M059J (cell line): ENCODE measurements at places on chromosomes 2 and 18. TPM values are rescaled to one million over a fixed set of nuclear protein-coding genes. Genes with fewer than 3 reads are reported as not detected.

- DNase-seq, result no peak
These were observed 134.4 kb downstream of the IKZF2 start for GRCh38 chr2:213016984-213017351.

The ALPP gene
- 0.59 and 1.5 TPM in 2 replicates for total RNA-seq

GRCh38 chr2:112880091-112880531 is 30.9 kb upstream of the IL37 start:
- DNase-seq, result peak; percentile 87

GRCh38 chr2:186241874-186242273 is 244.2 kb upstream of the ZC3H15 start:
- no peak for DNase-seq

DNA sequence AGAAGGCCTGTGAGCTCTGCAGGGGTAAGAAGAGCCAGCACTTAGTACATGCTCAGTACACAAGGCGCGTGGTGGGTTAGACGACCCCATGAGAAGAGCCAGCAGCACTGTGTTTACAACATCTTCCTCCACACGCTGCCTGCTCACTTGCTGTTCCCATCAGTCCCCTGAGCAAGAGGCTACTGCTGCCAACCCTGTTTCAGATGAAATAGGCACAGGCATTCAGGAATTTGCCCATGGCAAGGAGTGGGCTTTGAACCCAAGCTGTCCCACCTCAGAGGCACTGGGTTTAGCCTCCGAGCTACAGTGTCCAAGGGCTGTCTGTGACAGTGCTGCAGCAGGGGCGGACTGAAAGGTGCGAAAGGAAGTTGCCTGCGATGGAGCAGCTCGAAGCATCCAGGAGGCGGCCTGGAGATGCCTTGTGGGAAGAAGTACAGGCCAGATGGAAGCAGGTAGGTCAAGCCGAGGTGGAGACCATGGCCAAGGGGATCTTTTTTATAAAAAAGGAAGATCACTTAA is 121.5 kb upstream of the PXDN start:
- DNase-seq, result no peak

- no peak for DNase-seq
These were observed 76.0 kb upstream of the RBM44 start for GRCh38 chr2:237722616-237723015.

- DNase-seq, result peak; percentile 43
These were observed 45.5 kb downstream of the OSR1 start for GRCh38 chr2:19312949-19313348.

- DNase-seq, result peak; percentile 7
These were observed 512.9 kb upstream of the ACVR2A start for GRCh38 chr2:147331790-147332419.

DNA sequence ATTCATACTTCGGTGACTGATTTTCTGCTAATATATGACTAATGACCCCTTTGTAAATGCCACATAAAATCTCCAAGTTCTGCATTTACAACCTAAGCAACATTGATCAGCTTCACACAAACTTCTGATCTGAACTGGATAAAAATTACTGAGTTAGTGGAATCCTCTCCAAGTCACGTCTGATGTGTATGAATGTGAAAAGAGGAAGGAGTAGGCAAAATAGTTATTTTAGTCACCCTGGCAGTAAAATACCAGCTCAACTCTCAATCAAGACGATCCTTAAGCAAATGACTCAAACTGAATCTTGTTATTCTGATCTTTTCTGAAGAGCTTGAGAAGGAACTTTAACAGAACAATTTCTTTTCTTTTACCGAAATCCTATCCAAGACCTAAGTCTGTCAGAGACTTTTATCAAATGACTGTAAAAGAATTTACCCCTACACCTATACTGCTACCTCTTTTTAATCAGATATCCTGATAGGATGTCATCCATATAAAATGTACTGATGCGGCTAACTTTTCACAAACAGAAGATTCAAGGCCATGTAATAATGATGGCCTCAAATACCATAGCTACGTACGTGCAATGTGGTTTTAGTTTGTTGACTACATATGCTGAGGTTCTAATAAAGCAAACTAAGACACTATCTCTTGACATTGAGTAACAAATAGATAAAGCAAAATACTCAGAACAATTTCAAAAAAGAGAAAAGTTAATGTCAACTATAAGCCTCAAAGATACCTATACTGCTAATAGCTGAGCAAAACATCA is 23.7 kb downstream of the CUL3 start:
- no peak for DNase-seq

The TMEM37 gene
- not detected in 2 replicates for total RNA-seq

DNA sequence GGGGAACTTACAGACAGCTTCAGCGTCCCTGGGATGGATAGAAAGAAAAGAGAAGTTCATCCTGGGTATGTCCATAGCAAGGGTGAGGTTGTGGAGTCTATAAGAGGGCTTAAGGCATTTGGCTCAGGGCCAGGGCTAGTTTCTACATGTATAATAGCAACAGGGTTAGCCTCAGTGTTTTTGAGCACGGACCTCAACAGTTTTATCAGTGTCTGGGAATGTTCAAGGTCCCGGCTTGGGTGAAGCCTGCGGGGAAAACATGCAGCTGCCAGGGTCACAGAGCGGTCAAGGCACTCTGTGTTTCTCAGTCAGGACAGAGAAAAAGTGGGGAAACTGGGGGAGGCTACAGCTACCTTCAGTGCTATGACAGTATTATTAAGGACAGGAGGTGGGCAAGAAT is 427.7 kb upstream of the HS6ST1 start:
- no peak for DNase-seq

DNA sequence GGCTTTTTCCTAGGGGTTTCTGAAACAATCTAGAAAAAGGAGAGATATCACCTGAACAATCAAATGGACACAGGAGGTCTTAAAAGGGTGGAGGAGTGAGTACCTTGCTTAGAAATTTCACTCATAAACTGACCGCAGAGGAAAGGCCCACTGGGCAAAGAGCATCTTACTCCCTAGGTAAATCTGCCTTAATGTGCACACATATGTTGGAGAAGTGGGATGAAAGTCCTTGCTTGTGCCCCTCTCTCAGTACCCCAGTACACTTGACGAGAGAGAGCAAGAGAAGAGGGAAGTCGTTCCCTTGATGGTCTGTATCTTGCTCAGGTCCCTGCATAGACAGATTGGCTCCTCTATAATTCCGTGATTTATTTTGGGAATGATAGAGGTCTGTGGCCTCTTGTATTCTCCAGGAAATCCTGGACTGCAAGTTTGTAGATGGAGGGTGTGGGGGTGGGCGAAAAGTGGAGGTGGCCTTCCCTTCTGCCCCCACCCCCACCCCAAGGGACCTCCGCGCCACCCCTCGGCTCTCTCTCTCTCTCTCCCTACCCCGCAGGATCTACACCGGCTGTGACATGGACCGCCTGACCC is 6.8 kb downstream of the TBR1 start:
- no peak for DNase-seq

The DCC gene
- total RNA-seq, result 0.17 TPM in 1 of 2 replicates, not detected in the other

The UNC80 gene
- total RNA-seq, result not detected in 2 replicates

The SMYD1 gene
- total RNA-seq, result not detected in 2 replicates

The ZC3H6 gene
- total RNA-seq, result 2.0 and 3.5 TPM in 2 replicates

DNA sequence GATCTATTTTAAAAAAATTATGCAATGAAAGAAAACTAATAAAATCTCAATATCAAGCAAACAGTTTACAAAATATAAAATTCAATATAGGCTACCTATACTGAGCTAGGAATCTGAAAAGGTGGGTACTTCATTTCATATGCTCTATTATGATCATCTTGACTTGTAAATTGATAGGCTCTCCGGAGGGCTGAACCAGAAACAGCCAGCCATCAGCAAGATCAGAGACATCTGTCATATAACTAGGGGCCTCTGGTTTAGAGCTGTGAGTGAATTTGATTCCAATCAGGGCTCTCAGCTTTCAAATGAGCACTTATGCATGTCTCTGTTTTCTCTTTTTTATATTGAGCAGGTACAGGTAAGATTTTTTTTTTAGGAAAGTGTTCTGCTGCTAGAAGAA is 114.2 kb downstream of the SPHKAP start:
- DNase-seq, result no peak

DNA sequence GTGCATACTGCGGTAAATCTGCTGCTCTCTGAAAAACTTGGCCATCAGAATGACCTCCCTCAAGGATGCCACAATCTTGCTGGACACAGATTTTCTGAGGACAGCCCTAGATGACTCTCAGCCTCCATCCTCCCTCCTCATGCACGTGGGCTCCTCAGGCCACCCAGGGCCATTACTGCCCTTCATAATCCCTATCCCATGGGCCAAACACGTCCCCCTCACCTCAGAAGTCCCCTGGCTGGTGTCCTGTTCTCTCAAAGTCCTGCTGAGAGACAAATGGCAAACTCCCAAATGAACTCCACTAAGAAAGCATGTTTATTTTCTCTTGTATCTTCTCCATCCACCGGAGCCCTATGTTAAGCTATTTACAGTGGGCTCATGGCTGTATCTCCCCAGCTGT is 125.7 kb downstream of the MRO start:
- no peak for DNase-seq

The C2orf81 gene
- 0.57 and 1.6 TPM in 2 replicates for total RNA-seq

- no peak for DNase-seq
These were observed 69.5 kb upstream of the RGPD4 start for GRCh38 chr2:107757223-107757622.

The CACNB4 gene
- total RNA-seq, result 0.12 TPM in 1 of 2 replicates, not detected in the other

GRCh38 chr2:112173646-112174319 is 35.6 kb downstream of the FBLN7 start:
- no peak for DNase-seq

GRCh38 chr2:235752846-235753245 is 259.0 kb downstream of the AGAP1 start:
- DNase-seq, result no peak

- no peak for DNase-seq
These were observed 365.4 kb upstream of the RGPD4 start for GRCh38 chr2:107461301-107461700.

- no peak for DNase-seq
These were observed 56.5 kb upstream of the RAPH1 start for GRCh38 chr2:203591642-203592041.

DNA sequence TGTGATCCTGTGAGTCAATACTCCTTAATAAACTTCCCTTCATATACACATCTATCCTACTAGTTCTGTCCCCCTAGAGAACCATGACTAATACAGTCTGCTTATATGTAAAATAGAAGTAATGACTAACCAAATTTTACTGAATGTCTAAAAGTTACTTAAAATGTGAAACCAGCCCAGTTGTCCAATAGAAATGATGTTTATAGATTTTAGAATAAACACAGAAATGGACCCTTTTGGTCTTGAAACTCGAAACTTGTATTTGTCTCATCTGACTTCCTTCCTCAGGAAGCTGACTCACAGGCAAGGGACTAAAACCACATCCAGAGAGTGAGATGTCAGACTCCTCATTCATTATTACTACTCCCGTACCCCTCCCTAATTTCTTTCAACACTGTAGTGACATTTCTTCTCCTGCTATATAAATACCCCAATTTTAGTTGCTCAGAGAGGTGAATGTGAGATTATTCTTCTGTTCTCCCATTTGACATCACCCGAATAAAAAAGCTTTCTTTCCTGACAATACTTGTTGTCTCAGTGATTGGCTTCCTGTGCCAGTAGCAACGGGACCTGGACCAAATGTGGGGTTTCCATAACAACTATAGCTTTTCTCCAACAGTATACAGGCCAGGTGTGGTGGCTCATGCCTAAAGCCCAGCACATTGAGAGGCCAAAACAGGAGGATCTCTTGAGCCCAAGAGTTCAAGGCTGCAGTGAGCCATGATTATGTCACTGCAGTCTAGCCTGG is 486.0 kb downstream of the ERBB4 start:
- peak; percentile 93 for DNase-seq

The ARHGAP28 gene
- total RNA-seq, result 0.05 and 0.37 TPM in 2 replicates

- no peak for DNase-seq
These were observed 383.7 kb upstream of the SLC14A2 start for GRCh38 chr18:45231617-45232016.

The CD8A gene
- total RNA-seq, result not detected in 2 replicates

- DNase-seq, result no peak
These were observed 284.5 kb downstream of the GBX2 start for GRCh38 chr2:235883675-235884074.

- no peak for DNase-seq
These were observed 46.2 kb downstream of the SPHKAP start for GRCh38 chr2:228135300-228135699.

GRCh38 chr18:57747809-57748680 is 55.1 kb downstream of the ATP8B1 start:
- no peak for DNase-seq

The AGAP1 gene
- 6.5 and 8.7 TPM in 2 replicates for total RNA-seq

The UGT1A5 gene
- not detected in 2 replicates for total RNA-seq

The LINC00305 gene
- total RNA-seq, result not detected in 2 replicates

DNA sequence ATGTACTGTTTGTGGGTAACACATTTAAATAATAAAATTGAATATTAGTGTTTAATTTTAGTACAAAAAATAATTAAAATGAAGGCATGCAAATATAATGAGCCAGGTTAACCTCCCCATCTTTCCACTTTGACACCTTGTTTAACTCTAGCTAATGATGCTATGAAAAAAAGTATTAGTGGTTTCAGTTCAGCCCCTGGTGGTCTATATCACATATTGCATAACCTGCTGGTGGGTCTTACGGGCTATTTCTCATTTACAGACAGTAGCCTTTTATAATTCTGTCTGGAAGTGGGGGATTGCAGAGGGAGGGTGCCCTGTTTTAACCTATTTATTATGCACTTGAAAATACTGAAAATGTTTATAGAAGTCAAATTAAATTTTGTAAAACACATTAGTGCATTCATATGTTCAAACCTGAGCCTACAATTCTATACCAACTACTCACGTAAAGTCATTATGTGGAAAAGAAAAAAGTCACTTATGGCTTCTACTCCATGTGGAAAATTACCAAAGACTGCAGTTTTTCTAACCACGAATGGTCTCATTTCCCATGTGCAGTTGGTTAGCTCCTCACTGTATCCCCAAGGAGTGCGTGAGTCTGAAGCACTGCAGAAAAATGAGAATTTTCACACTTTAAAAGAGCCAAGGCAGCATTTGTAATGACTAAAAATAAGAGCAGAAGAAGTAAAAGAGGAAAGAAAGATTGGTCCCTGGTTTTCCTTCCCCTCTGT is 381.0 kb downstream of the MTX2 start:
- DNase-seq, result no peak

DNA sequence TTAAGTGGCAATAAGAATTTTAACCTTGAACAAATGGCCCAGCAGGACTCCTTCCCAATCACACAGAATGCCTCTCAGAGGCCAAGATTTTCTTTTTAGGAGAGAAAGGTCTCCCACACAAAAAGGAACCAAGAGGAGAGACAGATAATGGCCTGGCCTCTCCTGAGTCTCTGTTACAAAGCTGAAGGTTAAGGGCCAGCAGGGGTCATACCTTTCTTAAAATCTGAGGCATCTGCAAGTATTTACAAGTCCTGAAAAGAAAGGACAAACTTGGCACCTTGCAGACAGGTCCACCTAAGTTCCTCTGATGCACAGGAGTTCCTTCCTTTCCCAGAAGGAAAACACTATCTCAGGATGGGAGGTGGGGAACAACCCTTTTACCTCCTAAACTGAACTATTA is 142.3 kb downstream of the TMEM163 start:
- DNase-seq, result no peak

GRCh38 chr2:154381931-154382794 is 316.3 kb upstream of the KCNJ3 start:
- no peak for DNase-seq

GRCh38 chr2:129702416-129703176 is 276.9 kb upstream of the RAB6C start:
- DNase-seq, result no peak

GRCh38 chr2:211390536-211391188 is 834.3 kb downstream of the CPS1 start:
- DNase-seq, result no peak
